ENCODE measurements at places on chromosomes 3 and 15.

GRCh38 chr3:123020709-123021108, 6.9 kb downstream of the SEMA5B start:
- ATAC-seq = no peak

DNA sequence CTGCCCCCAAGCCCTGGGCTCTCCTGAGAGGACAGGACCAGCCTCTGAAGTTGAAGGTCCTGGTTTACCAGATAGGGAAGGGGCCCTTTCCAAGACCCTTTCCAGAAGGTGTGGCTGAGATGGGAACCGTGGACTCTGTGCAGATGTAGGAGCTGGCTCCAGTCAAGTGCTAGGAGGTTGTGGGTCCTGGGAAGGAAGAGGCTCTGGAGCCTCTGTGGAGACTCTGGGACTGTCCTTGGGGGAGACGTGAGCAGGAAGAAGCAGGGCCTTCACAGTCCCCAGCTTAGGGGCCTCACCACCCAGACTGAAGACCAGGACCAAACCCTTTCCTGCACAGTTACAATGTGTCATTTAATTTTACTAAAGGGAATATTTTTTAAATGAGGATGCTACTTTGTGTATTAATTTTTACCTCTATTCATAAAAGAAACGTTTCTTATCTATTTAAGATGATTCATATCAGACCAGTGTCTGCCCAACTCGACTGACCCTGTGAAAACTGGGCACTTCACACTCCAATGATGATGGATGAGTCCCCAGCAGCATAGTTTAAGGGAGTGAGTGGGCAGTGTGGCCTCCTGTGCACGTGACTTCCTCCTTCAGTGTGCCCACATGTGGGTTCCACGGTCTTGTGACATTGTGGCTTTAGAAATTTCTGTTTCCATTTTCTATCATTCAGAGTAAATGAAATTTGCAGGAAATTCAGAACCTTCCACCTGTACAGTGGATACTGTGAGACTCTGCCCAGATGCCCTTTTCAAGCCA, 10.9 kb downstream of the CCR5AS start:
- ATAC-seq = no peak

DNA sequence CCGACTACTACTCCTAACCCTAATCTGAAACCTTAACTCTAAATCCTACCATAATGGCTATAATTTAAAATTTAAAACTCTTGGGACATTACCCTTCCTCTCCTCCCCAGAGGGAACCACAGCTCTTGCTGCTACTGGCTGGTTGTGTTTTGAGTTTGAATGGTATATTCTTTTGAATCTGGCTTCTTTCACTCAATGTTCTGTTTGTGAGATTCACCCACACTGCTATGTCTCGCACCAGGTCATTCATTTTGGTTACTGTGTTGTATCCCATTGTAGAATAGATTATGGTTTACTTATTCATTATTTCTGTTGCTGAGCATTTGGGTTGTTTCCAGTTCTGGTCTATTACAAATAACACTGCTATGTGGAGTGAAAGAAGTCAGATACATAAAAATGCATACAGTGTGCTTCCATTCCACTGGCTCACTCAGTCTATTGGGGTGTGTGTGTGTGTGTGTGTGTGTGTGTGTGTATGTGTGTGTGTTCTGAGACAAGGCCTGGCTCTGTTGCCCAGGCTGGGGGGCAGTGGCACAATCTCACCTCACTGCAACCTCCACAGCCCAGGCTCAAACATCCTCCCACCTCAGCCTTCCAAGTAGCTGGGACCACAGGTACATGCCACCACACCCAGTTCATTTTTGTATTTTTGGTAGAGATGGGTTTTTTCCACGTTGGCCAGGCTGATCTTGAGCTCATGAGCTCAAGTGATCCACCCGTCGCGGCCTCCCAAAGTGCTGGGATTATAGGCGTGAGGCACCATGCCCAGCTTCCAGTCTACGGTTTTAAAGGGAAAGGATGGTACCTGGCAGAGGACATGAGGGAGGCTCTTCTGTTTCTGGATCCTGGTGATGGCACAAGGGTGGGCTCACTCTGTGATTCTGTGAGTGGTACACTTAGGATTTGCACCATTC, 19.2 kb upstream of the SYNM start:
- ATAC-seq = peak; percentile 69

- ATAC-seq = no peak
Observed at GRCh38 chr3:37326144-37326543, 151.8 kb upstream of the LRRFIP2 start.

DNA sequence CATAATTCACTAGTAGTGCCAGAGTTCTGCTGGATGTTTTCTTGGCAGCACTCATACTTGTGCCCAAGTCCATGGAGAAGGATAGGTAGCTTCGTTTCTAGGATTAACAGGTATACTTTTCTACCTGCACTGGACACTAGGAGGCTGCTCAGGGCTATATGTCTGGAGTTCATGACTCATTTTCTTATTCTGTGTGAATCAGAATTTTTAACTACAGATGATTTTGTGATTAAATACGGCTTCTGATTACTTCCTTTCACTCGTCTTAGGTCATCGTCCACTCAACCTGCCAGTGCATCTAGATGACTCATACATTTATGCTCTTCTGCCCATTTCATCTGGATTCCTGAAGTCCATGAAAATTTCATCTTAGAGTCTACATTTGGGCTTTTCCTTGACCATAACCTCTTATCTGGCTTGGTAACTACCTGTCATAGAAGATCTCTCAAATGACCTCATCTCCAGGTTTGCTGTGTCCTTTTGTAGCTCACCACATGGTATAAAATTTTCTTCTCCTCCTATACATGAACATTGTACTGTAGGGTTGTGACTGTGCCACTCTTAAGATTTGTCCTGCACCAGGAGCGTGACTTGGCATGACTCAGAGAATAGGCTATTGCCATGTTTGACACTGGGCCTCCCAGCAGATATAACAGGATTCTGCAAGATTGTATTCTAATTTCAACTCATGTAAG, 66.7 kb upstream of the GCSAM start:
- ATAC-seq = no peak
